ENCODE measurements at places on chromosomes 1 and 21.
A peak's percentile ranks its signal among the peaks of the same experiment; 100 is the strongest.

GRCh38 chr1:87089070-87089736, 174.8 kb downstream of the HS2ST1 start:
- DNase-seq = no peak

DNA sequence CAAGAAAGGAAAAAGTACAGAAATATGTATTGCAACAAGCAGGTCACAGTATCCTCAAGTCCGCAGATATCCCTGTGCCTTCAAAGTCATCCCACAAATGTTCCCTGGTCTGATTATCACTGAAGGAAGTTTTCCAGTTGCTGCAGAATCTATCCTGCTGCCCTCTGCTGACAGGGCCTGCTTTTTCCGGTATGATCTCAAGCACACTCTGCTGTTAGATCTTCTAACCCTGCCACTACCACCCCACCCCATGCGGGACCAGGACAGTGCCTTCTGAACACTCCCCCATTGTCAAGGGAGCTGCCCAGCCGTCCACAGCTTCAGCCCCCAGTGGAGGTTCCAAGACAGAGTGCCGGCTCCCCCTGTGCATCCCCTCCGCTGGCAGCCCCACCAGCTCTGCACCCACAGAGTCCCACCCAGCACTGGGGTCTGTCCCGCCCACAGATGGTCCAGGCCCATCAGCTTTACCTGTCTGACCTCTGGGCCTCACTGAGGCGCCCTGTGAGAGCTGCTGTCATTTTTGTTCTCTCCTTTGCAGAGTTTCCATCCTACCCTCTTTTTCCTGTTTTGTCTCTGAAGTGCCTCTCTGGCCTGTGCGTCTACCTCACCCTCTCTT, 27.9 kb downstream of the FAM163A start:
- no peak for DNase-seq

DNA sequence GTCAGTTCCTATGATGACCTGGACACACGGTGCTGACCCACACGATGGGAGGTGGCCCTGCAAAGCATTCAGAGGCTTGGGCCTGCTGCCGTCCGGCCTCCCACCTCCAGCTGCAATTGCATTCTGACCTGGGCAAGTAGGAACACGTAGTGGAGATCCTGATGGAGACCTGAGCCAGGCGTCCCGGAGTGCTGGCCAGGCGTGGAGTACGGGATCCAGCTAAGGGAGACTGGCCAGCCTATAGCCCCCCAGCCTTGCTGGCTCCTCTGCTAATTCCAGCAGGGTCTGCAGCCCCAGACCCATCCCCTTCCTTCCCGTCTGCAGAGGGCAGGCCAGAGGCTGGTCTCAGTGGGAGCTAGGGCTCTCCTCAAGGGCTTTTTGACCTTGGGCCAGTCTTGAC, 11.2 kb downstream of the CD46 start:
- DNase-seq = no peak

GRCh38 chr1:30744060-30744756, 13.4 kb downstream of the LAPTM5 start:
- no peak for DNase-seq

DNA sequence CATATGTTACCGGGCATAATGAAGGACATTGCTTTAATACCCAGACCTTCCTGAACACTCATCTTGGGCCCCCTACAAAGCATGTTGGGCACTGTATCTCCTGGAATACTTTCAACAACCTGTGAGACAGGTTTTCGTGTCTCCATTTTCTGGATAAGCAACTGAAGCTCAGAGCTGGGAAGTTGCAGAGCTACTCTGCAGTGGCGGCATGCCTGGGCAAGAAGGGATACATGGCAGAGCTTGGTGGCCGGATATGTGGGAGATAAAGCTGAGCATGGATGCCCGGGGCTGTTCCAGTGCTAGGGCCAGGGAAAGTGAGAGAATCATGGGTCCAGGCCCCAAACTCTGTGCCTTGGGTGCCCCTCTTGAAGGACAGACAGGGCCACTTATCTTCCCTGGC, 71.6 kb upstream of the KCND3 start:
- DNase-seq = no peak

DNA sequence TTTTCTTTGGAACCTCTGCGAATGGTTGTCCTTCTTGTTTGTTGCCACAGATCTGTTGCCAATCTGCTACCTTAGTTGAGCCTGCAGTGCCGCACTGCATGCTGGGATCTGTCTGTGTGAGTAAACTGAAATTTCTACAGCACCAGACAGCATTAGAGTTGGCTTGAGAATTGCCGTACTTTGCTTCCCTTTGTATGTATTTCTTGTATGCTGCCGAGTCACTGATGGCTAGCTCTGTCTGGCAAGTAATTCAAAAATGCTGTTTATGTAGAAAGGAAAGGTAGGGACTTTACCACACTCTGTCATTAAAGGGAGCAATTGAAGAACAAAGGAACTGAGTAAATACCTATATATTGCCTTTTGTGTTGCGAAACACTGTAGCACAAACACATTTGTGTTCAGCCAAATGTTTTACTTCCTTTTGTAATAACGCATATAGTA, 857.4 kb downstream of the USP25 start:
- peak; percentile 82 for DNase-seq

GRCh38 chr1:81574408-81574807, 226.3 kb upstream of the ADGRL2 start:
- no peak for DNase-seq

- DNase-seq = no peak
Measured at GRCh38 chr1:73910466-73910865, 287.5 kb downstream of the LRRIQ3 start.

DNA sequence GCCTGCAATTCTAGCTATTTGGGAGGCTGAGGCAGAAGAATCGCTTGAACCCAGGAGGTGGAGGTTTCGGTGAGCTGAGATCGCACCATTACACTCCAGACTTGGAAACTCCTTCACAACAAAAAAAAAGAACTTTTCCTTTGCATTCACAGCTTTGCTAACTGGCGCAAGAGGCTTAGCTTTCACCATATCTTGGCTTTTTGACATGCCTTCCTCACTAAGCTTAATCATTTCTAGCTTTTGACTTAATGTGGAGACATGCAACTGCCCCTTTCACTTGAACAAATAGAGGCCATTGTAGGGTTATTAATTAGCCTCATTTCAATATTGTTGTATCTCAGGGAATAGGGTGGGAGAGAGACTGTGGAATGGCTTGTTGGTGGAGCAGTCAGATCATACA, 8.7 kb downstream of the KPNA6 start:
- DNase-seq = no peak

DNA sequence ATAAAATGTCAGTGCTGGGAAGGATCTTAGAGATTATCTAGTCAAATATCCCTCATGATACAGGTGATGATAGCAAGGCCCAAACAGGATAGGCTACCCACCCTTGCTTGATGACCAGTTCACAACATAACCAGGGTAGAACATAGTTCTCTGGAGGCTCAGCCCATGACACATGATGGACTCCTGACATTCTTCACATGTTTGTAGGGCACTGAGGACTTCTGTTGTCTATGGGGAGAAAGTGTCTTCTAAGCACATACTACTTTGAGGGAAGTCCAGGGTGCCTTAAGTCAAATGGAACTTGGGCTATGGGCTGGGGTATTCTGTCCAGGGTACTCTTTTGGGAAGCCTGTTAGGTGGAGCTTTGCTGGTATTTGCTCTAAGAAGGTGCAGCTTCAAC, 148.9 kb downstream of the GLUL start:
- no peak for DNase-seq

DNA sequence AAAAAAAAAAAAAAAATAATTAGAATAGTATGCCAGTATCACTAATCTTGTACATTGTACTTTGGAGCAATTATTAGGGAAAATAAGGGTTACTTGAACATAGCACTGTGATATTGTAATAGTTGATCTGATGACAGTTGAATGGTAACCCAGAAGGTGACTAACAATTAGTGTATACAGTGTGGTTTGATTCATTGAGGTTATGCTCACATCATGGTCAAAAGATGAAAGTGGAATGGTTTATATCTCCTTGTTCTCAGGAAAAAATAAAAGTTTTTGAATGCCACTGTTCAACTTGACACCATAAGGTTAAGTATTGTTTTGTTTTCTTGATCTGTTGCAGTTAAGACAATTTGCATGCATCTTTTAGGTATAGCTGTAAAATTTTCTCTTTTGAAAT, 87.0 kb downstream of the GPR52 start:
- DNase-seq = peak; percentile 27

GRCh38 chr1:156712626-156713025, 7.2 kb upstream of the CRABP2 start:
- no peak for DNase-seq

DNA sequence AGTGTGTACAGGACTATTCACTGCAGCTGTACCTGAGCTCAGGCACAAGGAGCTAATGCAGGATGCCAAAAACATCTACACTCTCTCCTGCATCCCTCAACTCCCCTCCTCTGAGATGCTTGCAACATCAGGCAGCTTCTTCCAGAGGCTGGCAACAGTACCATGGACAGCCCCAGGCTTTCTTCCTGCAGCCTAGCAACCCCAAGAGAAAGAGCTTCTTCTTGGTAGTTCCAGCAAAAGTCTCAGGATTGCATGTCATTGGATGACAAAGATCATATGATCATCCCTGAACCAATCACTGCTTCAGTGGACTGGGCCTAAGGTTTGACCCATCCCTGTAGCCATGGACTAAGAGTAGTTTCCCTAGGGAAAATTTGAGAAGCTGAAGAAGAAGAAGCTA, 46.7 kb downstream of the CAMK2N1 start:
- DNase-seq = peak; percentile 37

DNA sequence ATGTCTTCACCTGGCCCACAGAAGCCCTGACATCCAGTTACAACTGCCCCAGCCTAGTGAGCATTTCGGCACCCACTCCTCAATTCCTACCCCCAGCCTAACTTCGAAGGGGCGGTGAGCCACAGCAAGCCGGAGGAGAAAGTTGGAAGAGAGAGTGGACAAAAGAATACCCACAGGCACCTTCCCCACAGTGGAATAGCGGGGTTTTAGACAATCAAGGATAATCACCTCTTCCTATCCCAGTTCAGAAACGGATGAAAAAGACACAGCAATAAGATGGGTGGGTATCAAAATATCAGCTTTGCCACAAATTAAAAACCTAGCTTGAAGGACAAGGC, 1.3 kb upstream of the LSS start:
- DNase-seq = no peak

DNA sequence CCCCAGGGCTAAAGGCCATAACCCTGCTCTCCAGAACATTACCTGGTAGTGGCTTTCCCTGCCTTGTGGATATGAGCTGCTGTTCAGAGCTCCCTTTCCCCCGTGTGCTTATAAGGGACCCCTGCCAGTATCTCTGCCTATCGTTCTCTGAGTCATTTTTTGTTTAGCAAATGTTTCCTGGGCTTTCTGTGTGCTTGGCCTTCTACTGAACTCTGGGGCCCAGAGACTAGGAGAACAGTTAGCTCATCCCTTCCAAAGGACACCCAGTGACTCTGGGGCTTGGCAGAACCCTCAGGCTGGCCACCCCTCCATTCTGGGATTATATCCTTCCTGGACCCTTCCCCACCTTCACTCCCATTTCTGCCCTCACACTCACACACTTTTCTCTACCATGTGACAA, 80.8 kb upstream of the POU3F1 start:
- DNase-seq = peak; percentile 36

- DNase-seq = peak; percentile 3
Measured at GRCh38 chr1:5847013-5847659, 145.1 kb downstream of the NPHP4 start.

GRCh38 chr1:99673315-99673714, 27.4 kb downstream of the PALMD start:
- DNase-seq = no peak

DNA sequence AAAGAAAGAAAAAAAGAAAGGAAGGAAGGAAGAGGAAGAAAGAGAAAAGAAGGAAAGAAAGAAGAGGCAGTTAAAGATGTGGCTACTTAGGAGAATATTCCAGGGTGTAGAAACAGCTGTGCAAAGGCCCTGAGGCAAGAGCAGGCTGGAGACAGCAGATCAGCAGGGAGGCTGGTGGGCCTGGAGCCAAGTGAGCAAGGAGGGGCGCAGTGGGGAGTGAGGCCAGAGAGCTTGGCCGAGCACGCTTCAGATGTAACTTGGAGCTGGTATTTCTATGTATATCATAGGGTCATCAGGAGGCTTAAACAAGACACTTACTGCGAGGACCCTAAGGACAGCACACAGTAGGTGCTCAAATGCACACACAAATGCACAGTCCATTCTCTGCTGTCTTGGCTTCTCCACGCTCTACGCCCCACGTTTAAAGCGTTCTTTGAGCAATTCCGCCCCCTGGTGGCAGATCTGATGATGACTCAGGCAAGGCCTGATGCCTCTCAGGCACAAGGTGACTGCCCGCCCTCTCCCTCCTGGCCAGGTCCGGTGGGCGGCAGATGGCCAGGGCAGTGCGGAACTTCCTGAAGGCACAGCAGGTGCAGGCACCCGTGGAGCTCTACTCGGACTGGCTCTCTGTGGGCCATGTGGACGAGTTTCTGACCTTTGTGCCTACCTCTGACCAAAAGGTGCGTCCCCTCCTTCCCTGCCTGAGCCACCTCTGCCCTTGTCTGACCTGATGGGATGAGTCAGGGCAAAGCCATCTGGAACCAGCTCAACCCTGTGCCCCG, 11.9 kb upstream of the PADI3 start:
- DNase-seq = peak; percentile 87

- DNase-seq = no peak
Measured at GRCh38 chr1:221217029-221217428, 337.8 kb downstream of the HLX start.

GRCh38 chr1:85134583-85135391, 66.0 kb downstream of the SYDE2 start:
- DNase-seq = peak; percentile 18

GRCh38 chr1:14570514-14570913, 28.0 kb upstream of the KAZN start:
- DNase-seq = no peak

DNA sequence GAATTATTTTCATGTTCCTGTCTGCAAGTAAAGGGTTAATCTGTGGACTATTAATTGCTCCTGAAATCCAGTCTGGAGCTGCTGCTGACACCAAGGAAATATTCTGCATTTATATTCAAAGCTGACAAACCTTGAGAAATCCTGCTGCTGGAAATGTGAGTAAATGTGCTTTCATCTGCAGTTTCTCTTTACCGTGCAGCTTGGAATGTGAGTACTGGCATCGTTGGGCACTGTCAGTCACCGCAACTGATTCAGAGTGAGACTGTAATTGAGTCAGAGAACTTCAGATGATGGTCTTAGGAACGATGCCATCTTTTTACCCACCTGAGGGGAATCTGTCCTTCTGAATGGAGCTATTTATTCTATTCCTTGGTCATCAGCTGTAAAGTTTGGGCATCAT, 420.6 kb downstream of the SIPA1L2 start:
- no peak for DNase-seq

- DNase-seq = no peak
Measured at GRCh38 chr1:20373286-20373685, 82.6 kb downstream of the VWA5B1 start.

GRCh38 chr1:37167479-37167878, 133.2 kb upstream of the GRIK3 start:
- DNase-seq = no peak

- no peak for DNase-seq
Measured at GRCh38 chr1:32783851-32784250, 33.3 kb downstream of the YARS1 start.

- DNase-seq = no peak
Measured at GRCh38 chr1:231757101-231757404, 130.5 kb downstream of the DISC1 start.

Data from astrocyte of the spinal cord (primary cell).